ENCODE measurements at places on chromosomes 6 and 20.

DNA sequence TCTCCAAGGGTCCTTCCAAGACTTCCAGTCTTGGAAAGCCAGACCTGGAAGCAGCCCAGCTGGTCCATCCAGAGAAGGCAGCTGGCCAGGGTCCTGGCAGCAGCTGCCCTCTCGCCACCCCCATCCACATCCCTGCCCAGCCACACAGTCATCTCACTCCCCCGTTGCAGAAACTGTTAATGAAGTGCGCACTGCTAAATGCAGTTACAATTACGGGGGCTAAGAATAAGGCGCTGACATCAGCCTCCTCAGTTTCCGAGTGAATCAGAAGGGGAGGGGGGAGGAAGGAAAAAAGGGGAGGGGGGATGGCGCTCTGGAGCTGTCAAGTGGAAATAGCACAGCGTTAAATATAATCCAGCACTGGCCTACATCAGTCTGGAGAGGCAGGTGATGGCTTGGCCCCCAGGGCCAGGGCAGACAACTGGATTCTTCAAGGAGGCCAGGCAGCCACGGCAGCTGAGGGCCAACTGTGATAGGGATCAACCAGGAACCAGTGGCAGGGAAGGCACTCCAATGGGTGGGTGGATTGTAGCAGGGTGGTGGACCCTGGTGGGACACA is 6.9 kb downstream of the RIMS4 start:
- no peak for DNase-seq

- no peak for DNase-seq
Measured at GRCh38 chr6:8859501-8859900, 424.2 kb upstream of the SLC35B3 start.

DNA sequence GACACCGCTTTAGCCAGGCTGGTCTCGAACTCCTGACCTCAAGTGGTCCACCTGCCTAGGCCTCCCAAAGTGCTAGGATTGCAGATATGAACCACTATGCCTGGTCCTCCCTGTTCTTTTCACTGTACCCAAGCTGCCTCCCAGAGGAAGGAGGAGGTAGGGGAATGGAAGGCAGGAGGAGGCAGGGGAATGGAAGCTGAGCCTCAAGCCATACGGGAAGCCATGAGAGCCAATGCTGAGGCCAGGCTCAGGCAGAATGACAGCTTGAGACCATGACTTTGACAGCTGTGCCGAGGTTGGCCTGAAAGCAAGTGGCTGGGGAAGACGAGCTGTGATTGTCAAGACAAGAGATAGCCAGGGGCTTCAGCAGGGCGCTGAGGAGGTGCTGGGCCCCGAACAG is 13.6 kb upstream of the ZNF335 start:
- no peak for DNase-seq

DNA sequence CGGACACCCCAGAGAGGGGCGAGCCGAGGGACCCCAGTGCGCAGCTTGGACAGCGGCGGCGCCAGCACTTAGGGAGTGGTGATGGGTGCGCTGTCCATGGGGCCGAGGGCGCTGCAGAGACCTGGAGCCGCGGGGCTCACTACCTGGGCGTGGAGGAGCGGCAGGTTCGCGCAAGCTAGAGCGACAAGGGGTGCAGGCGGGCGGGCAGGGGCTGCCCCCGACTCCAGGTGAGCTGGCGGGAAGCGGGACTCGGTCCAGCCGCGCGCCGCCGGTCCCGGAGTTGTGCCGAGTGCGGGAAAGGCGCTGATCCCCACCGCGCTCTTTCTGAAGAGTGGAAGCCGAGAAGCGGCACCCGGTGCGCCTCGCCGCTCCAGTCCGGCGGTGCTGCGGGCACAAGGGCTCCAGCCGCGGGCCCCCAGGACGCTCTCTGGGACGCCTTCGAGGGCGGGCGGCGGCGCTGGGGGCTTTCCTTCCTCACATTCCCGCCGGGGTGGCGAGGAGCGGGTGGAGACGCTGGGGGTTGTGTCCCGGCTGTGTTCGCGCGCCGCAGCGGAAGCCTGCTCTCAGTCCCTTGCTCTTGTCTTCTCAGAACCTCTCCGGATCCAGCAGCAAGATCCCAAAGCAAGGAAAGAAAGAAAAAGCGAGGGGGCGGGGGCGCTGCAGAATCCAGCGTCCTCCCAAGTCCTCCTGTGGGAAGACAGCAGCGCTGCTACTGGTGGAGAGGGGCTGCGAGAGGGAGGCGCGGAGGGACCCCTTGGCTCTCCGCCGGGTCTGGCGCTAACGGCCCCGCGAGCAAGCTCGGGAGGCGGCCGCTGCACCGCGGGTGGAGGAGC is at the start of gene B3GAT2:
TSS of gene B3GAT2 (minus strand) at position 610 of the 833 bp plus-strand sequence. CDS start 631 bp downstream, outside the sequence.
- no peak for DNase-seq

- DNase-seq: peak; percentile 52
Measured at GRCh38 chr6:143099647-143100046, 39.0 kb downstream of the AIG1 start.

DNA sequence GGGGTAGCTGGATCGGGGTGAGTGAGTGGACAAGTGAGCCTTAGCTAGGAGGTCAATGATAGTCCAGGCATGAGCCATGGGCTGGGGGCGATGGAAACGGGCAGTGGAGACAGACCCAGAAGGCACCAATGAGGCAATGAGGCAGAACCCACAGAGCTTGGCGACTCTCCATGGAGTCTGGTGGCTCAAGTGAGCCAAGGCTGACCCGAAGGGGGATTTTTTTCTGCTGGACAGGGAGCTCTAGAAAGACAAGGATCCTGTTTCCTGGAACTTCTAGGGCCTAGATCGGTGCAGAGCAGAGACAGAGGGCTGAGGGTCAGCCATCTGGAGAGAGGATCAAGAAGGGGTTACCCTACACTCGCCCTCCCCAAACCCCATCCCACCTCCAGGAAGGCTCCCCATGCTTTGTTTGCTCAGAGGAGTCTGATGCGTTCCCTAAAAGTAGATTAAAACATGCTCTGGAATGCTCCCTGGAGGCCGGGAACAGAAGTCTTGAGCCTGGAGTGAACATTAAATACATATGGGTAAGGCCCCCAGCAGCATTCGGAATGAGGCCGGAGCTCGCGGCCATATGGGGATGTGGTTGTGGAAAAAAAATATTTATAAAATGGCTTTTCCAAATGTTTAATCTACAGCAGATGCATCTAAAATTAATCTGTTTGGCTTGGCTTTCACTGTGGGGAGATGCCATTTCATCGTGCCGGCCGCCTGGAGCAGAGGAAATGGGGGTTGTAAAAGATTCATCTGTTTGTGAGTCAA is 237.8 kb upstream of the PMEPA1 start:
- DNase-seq: no peak

- no peak for DNase-seq
Measured at GRCh38 chr20:36645353-36645752, 643 bp downstream of the SLA2 start.

- DNase-seq: no peak
Measured at GRCh38 chr20:42846784-42847490, 342.8 kb downstream of the PTPRT start.

- no peak for DNase-seq
Measured at GRCh38 chr6:48184648-48185047, 73.7 kb upstream of the PTCHD4 start.

GRCh38 chr6:19842030-19842615 is 5.0 kb downstream of the ID4 start:
- no peak for DNase-seq

GRCh38 chr6:87667032-87667431 is 35.0 kb downstream of the AKIRIN2 start:
- DNase-seq: no peak

- DNase-seq: no peak
Measured at GRCh38 chr6:32178547-32179440, 589 bp downstream of the RNF5 start.

GRCh38 chr20:38789503-38790199 is 15.8 kb upstream of the PPP1R16B start:
- no peak for DNase-seq

- DNase-seq: no peak
Measured at GRCh38 chr20:3156811-3157619, 2.6 kb downstream of the FASTKD5 start.

GRCh38 chr6:104638841-104639290 is 220.9 kb downstream of the HACE1 start:
- no peak for DNase-seq

- DNase-seq: no peak
Measured at GRCh38 chr6:163320402-163320801, 94.1 kb upstream of the QKI start.

DNA sequence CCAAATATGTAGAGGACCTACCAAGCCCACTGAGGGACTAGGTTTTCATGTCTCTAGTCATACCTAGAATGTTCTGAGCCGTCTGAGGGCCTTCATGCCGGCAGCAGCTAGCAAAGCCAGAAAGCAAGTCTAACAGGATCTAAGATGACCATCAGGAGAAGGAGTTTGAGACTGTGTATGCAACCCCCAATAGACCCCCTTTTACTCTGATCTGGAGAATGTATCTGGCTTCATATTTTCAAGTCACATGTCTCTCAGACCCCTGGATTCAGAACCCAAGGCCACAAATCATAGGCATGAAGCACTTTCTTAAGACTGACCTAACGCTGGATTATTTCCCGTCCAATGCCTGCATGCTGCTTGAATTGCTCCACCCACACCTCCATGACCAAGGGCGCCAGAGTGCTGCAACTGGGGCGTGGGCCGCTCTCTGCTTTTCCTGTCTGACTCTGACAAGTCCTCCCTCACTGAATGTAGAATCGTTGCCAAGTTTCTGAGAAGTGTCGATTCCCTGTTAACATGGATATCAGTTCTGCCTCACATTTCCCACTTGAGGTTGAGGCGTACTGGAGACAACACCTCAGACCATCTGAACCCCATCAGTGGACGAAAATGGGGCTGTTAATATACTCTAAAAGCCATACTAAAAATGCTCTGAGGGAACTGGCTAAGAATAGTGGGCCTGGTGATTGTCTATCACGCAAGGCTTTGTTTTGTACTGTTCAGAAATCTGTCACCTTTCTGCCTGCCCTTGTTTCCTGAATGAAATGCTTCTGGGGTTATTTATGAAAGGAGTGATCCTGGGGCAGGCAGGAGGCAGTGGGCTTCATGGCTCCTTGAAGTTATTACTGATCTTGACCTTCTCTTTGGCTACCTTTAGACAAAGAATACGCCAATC is 23.9 kb upstream of the ASXL1 start:
- DNase-seq: no peak

- no peak for DNase-seq
Measured at GRCh38 chr6:126170978-126171382, 168.9 kb upstream of the CENPW start.

GRCh38 chr20:46087161-46087560 is 2.6 kb downstream of the NCOA5 start:
- DNase-seq: no peak

GRCh38 chr6:116373300-116373699 is 2.6 kb downstream of the DSE start:
- DNase-seq: no peak

DNA sequence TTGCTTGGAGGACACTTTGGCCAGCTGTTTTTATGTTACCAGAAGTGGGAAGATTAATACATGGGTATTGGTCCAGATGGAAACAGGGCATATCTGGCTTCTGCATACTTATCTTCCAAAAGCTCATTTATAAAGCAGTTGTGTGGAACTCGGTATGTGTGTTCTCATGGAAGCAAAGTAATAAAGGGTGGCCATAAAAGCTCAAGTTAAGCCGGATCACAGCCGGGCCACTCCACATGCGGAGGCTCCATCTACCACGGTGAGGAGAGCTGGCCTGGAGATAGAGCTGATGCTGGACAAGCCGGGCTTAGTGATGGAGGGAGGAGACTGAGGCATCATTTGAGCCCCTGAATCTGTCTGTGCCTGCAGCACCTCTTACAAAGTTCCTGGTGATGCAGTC is 38.6 kb upstream of the KIF16B start:
- DNase-seq: no peak

DNA sequence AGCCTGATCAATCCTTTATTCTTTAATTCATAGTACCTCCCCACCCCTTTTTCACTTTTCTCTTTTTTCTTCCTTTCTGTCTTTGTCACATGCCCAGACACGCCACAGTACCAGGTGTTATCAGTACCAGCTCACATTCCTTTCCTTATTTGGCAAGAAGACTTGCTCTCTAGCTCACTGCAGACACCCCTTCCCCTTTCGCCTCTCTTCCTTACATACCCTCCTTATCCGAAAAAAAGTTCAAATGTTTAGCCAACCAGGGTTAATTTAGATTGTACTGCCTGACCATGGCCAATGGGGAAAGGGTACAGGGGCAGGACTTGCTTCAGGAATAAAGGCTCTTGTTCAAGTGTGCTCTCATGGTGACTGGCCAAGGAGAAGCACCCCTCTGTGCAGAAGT is 9.3 kb upstream of the SIRPB2 start:
- DNase-seq: no peak

DNA sequence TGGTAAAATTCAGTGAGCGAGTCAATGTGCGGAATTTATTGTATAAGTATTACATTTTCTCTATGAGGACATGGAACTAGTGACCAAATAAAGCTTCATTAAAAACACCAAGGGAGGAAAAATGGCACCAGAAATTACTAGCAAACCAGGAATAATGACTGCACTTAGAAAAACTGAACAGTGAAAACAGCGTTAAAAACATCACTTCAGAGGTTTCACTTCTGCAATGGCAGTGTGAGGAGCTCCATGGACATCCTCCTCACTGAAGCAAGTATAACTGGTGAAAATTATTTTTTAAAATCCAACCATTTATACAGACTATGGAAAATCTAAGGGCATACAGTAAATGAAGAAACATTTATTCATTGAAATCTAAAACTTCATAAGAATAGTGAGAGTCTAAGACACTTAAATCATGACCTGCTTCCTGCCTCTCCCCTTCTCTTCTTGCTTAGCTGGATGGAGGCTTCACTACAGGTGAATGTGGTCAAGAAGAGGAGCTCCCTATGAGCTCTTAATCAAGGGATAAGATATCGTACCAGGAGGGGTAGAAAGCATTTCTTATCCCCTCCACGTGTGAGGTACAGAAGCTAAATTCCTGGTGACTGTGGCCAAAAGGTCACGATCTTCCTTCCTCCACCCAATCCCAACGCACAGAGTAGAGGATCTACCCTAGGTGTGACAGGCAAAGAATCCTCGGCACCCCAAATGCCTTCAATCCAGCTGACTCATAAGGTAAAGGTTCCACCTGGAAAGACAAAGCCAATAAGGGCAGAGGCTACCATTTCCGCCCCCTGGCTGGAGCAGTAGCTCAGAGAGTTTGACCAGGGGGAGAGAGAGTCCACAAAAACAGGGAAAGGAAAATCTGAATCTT is 12.3 kb upstream of the ASF1A start:
- DNase-seq: no peak

DNA sequence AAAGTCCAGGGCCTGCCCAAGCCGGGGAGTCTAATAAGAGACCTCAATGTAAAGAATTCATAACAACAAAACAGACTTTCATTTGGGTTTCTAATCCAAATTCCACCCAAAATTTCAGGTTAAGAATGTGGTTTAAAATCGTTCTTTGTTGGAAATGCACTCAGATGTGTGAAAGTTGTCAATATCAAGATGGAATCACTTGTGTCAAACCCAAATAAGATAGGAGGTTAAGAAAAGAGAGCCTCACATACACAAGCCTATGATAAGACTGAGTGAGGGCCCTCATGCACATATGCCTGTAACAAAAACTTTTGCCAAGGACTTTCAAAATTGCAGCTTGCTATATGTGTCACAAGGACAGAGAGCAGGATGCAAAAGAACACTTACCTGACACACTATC is 145.7 kb downstream of the HACE1 start:
- no peak for DNase-seq

Measured in NCI-H1048 (cell line).